Activated CD8-positive, alpha-beta memory T cell treated with anti-CD3 and anti-CD28 coated beads for 1 hour (primary cell): ENCODE measurements at places on chromosomes 5 and 9.

- no peak for DNase-seq
Measured at GRCh38 chr9:76699971-76700370, 64.3 kb upstream of the PCA3 start.

- no peak for DNase-seq
Measured at GRCh38 chr5:107365320-107366109, 305.2 kb downstream of the EFNA5 start.

DNA sequence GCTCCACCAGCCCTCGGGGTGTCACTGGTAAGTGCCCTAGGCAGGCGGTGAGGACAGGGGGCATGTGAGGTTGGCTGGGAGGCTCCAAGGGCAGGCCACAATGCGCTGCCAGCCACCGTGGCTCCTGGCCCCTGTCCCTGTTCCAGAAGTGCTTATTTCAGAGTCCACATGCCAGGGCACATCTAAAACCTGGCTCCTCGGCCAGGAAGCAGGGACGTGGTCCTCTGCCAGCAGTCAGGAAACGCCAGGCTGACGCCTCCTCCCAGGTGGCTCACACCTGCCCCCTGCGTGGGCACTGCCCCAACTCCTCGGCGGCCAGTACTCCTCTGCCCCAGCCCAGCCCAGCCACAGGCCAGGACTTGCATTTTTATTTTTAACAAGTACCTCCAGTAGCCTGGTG is 68.5 kb downstream of the SECISBP2 start:
- DNase-seq: no peak

GRCh38 chr5:157196045-157196444 is 15.4 kb downstream of the ITK start:
- no peak for DNase-seq

GRCh38 chr5:55911784-55912653 is 60.9 kb downstream of the IL31RA start:
- DNase-seq: no peak

DNA sequence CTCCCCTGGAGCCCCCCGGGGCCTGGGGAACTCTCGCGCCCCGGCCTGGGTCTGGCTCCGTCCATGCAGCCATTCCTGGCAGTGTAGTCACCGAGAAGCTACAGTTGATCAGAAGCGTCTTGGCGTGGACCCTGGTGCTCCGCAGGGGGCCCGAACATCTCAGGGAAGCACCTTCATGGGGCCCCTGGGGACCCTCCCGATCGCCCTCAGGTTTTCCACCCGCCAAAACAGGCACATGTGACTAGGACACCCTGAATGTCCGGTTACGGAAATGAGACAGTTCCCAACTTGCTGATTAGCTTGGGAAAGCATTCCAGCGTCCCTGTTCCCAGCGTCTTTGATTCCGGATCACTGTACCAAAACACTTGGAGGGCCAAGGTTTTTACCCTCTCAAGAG is 472 bp downstream of the FBXO4 start:
- no peak for DNase-seq

DNA sequence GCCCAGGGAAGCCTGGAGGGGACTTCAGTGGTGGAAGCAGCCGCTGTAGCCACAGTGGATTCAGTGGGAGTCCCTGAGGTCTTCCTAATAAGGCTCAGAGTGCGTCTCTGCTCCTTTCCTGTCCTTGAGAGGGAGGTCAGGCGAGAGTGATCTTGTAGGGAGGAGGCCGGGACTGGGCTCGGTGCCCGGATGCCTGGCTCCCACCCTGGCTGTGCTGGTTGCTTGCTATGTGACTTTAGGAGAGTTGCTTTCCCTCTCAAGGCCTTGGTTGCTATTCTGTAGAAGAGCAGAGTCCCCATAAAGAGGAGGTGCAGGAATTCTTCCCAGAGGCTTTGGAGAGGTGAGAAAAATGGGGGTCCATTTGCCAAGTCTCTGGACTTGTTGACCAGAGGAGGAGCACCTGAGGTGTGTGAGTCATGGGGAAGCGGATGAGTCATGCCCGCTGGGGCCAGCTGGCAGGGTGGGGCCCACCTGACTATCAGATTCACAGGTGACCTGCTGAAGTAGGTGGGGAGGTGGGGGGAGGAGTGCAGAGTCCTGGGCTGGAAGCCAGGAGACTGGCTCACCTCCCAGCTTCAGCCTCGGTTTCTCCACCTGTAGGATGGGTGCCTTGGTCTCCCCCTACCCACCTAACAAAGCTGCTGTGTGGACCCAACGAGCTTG is 13.8 kb downstream of the GSN start:
- DNase-seq: no peak

- no peak for DNase-seq
Measured at GRCh38 chr9:94668418-94668927, 29.2 kb upstream of the FBP1 start.

DNA sequence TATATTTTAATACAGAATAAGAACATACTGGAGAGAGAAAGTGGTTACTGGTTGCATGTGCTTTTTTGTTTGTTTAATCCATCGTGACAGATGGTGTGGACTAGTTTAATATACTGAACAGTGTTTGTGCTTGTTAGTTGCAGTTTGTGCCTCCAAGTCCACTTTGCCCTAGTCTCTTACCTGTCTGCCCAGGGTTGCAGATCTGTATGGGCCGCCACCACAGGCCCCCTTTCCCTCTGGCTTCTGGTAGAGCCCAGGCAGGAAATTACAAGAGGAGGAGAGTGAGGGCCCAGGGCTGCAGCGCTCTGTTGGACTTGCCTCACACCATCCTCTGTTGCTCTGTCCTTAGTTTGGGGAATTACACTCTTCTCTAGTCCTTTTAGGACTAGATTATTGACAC is 166.4 kb downstream of the KDM4C start:
- DNase-seq: no peak

- DNase-seq: no peak
Measured at GRCh38 chr9:20606652-20607051, 15.6 kb downstream of the MLLT3 start.

DNA sequence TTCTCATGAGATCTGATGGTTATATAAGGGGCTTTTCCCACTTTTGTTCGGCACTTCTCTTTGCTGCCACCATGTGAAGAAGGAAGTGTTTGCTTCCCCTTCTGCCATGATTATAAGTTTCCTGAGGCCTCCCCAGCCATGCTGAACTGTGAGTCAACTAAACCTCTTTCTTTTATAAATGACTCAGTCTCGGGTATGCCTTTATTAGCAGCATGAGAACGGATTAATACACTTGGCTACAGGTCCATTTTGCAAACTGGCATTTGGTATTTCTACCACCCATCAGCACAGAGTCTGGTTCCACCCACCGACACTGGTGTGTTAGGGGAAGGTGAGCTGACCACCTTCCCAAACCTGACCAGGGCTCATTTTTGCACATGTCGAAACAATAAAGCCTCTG is 47.9 kb upstream of the RARS1 start:
- DNase-seq: no peak

DNA sequence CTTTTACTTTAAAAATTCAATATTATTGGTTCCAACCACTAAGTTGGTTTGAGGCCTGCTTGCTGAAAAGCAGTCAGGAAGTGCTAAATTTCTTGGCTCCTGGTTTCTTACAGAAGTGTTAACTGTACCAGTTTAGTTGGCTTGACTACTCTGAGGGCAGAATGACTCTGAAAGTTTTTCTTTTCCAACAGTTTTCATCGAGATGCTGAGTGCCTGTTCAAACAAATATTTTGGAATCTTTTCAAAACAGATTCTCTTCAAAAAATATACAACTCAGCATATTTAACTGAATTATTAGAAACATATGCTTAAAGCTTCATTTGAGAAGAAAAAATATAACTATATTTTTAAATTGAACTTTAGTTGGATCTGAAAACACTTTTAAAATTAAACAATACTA is 37.0 kb downstream of the SLC38A9 start:
- no peak for DNase-seq

DNA sequence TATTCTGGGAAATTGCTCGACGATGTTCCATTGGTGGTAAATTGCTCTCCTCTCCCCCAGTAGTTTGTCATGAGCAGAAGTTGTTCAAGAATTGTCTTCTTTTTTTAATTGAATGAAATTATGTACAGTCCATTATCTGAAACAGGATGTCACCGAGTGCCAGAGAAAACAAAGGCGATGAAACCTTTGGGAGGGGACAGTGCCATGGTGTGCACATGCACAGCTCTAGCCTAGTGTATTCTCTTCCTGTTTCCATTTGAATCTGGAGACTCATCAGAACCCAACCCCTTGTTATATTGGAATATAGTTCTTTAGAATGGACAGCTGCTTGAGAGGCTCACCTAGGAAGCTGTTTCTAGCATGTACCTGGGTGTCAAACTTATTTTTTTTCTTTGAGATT is 41.7 kb downstream of the TGFBR1 start:
- no peak for DNase-seq

DNA sequence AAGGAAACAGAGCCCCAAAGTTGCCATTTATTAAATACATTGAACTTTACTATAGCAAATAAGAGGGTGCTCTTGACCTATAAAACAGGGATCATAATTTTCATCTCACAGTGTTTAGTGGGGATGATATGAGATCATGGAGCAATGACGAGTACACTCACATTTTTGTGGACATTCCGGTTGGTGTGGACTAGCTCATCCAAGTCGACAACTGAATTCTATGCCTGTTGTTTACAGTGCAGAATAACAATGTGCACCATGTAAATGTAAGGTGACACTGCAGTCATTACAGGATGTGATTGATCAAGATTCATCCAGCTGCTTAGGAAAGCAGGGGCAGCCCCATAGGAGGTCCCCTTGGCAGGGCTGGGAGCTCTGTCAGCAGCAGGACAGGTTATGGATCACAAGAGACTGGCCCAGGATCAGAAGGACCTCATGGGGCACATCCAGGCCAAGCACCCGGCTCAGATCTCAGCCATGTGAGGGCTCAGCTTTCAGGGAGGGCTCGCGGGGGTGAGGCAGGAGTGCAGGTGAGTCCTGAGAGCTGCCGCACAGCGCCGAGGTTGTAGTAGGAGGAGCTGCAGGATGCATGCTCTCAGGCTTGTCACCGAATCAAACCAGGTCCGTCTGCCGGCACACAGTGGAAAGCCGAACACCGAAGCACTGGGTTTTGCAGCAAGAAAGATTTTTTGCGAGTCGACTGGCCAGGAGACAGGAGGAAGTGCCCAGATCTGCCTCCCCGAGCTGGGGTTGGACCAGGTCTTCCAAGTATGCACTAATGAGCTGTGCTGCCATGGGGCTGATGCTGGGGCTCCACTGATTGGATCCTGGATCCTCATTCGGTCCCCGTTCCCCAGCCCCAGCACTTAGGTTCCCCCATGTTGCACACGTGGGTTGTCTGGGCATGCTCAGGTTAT is 28.2 kb downstream of the MRPL36 start:
- DNase-seq: no peak

DNA sequence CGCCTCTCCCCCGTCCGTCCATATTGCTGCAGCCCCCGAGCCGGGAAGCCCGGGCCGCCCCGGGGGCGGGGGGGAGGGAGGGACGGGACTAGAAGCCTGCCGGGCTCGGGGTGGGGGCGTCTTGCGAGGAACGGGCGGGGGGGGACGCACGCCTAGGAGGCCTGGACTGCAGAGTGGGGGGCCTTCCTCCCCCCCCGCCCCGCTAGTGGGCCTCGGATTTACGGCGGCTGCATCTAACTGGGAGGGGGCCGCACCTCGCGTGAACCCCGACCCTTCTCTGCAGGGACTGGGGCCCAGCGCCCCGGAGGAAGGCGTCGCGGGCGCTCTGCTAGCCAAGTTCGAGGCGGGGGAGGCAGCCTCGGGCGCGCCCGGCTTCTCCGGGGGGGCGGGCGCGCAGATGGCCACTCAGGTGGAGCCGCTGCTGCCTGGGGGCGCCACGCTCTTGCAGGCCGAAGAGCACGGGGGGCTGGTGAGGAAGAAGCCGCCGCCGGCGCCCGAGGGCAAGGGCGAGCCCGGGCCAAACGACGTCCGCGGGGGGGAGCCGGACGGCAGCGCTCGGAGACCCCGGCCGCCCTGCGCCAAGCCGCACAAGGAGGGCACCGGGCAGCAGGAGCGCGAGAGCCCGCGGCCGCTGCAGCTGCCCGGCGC is at the start of gene LARP1:
TSS of gene LARP1 (plus strand) at position 17 of the 648 bp plus-strand sequence. CDS start at position 398, 381 bp downstream.
- no peak for DNase-seq

- DNase-seq: no peak
Measured at GRCh38 chr5:154702477-154702876, 52.7 kb upstream of the LARP1 start.

DNA sequence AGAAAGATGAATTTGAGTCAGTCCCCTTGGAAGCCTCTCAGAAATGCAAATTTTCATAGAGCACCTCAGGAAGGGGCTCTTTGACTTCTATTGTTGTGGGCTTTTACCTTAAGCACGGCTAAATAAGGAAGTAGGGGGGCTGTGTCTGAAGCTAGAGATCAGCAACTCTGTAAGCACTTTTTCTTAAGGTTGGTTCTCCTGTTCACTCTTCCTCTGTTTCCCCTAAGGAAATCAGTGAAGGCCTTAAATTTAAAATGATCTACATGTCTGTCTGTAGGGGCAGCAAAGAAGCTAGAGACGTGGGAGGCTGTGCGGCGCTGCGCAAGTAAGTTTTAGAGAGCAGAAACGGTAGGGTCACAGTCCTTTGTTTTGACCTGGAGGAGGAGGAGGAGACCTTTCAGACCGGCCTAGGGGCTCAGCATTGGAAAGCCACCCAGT is 1.2 kb upstream of the CDC14B start:
- DNase-seq: no peak

- DNase-seq: no peak
Measured at GRCh38 chr9:136013524-136014034, 52.4 kb upstream of the UBAC1 start.

- no peak for DNase-seq
Measured at GRCh38 chr9:90914196-90914595, 112.6 kb downstream of the SYK start.

- no peak for DNase-seq
Measured at GRCh38 chr5:139058121-139058520, 140.0 kb downstream of the SIL1 start.

DNA sequence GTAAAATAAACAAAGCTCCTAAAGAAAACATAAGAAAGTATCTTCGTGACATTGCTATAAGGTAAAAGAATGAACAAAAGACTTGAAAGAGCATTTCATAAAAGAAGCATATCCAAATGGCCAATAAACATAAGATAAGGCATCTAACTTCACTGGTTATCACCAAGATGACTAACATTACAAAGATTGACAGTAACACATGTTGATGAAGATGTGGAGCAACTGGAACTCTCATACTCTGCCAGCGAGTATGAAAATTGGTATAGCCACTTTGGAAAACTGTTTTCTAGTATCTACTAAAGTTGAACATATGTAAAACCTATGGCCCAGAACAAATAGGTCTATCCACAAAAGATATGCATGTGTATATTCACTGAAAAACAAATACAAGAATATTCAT is 150.5 kb downstream of the SNX18 start:
- no peak for DNase-seq

DNA sequence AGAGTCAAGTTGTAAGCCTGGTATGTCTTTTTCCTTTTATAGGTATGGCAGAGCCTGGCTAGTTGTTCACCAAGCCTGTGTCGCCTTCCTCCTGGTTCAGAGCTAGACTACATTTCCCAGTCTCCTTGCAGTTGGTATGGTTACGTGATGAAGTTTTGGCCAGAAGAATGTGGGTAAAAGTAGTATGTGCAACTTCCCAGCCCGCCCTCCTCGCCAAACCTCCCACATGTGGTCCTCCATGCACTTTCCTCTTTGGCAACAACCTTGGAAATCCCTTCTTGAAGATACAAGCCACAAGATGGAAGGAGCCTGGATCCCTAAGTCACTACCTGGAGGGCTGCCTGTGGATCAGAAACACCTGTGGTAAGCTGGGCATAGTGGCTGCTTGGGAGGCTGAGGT is 36.0 kb upstream of the MSH3 start:
- DNase-seq: no peak
